Thoracic aorta (tissue), 2 donors: ENCODE measurements at places on chromosomes 7 and 10. TPM values are rescaled to one million over a fixed set of nuclear protein-coding genes. Genes with fewer than 3 reads are reported as not detected.

- H3K27ac ChIP-seq = no peak overlapping the region
- H3K27me3 ChIP-seq = no peaks in the 10 kb centered on the region
- no peak overlapping the region for H3K4me3 ChIP-seq
- H3K4me1 ChIP-seq = no peaks in the 10 kb centered on the region
- no peaks in the 10 kb centered on the region for H3K36me3 ChIP-seq
- DNase-seq = no peak
Measured at GRCh38 chr7:108181073-108181985, 51.2 kb upstream of the LAMB4 start.

DNA sequence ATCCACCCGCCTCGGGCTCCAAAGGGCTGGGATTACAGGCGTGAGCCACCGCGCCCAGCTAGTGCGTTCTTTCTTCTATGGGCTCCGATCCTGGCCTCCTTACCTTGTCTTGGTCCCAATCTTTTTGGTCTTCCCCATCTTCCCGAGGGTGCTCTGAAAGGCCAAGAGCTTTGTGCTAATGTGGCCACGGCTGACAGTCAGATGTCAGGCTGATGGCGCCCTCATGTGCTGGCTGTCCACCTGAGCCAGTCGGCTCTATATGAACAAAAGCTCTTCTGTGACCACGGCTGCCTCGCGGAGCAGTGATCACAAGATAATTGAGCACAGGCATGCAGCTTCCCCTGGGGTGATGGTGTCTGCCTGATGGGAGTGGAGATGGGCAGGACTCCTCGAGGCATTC lies 11.0 kb upstream of the AHCYL2 start:
- no peak overlapping the region for H3K27ac ChIP-seq
- H3K27me3 ChIP-seq = no peaks in the 10 kb centered on the region
- no peak for DNase-seq
- H3K4me3 ChIP-seq = no peak overlapping the region
- no peaks in the 10 kb centered on the region for H3K4me1 ChIP-seq

GRCh38 chr10:131618587-131619267 lies 282.1 kb upstream of the PPP2R2D start:
- H3K4me3 ChIP-seq = no peak overlapping the region
- no peaks in the 10 kb centered on the region for H3K36me3 ChIP-seq
- no peaks in the 10 kb centered on the region for H3K27me3 ChIP-seq
- no peak for DNase-seq
- no peak overlapping the region for H3K27ac ChIP-seq
- H3K4me1 ChIP-seq = no peaks in the 10 kb centered on the region

Gene NRP1
- 66.9 TPM for total RNA-seq

Gene CYP2C8
- total RNA-seq = not detected

Gene ALOX5
- total RNA-seq = 64.1 TPM

Gene ELMO1
- total RNA-seq = 72.2 TPM

Gene EN2
- total RNA-seq = not detected
